Glomerular endothelial cell (primary cell): ENCODE measurements at places on chromosomes 3 and 15.
A peak's percentile ranks its signal among the peaks of the same experiment; 100 is the strongest.

DNA sequence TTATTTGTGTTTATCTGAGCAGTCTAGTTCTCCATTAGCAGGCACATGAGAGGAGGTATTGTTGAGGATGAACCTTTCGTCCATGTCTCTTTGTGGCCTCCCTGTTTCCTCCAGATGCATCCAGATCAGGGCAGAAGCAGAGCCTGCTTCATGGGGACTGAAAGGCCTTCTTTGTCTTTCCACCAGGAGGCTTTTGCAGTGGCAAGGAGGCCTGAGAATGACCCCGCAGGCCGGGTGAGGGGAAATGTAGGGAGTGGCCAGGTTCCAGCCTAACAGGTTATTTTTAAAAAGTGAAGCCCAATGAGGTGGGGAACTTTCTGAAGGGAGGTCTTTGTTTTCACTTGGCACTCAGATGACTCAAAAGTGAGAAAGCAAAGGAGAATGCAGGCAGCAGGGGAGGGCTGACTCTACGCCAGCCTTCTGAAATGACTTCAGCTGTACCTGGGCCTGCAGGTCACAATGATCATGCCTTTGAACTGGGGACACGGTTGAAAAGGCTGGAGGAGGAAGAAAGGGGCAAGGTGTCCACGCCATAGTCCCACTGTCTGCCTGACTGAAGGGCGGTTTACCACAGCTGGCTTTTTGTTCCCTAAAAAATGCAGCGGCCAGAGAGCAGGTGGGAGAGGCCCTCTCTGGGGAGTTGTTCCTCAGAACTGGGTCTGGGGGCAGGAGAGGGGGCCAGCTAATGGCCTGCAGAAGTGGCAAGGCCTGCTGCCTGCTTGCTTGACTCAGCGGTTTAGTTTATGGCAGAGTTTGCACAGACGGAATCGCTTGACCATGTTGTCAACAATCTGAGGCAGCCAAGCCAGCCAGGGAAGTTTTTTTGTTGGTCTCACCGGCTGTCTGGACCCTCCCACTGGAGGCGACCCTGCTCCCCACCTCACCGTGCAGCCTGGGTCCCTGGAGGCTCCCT is 28.7 kb downstream of the CMTM7 start:
- DNase-seq, result no peak

DNA sequence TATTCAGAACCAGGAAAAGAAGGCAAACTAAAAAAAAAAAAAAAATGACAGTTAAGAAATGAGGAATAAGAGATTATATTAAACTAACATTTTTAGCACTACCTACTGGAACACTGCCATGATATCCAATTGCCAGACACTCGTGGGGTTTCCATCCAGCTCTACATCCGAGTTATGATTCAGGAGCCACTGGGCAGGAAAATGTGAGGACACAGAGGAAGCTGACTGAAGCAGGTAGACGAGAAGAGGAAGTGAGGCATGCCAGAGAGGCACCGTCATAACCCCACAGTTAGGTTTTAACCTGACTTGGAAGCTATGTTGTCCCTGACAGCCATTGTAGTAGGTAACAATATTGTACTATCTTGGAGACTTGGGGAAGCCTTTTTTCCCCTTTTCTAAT is 495.0 kb downstream of the NLGN1 start:
- peak; percentile 31 for DNase-seq

GRCh38 chr3:66276705-66277274 is 56.0 kb downstream of the SLC25A26 start:
- peak; percentile 78 for DNase-seq

DNA sequence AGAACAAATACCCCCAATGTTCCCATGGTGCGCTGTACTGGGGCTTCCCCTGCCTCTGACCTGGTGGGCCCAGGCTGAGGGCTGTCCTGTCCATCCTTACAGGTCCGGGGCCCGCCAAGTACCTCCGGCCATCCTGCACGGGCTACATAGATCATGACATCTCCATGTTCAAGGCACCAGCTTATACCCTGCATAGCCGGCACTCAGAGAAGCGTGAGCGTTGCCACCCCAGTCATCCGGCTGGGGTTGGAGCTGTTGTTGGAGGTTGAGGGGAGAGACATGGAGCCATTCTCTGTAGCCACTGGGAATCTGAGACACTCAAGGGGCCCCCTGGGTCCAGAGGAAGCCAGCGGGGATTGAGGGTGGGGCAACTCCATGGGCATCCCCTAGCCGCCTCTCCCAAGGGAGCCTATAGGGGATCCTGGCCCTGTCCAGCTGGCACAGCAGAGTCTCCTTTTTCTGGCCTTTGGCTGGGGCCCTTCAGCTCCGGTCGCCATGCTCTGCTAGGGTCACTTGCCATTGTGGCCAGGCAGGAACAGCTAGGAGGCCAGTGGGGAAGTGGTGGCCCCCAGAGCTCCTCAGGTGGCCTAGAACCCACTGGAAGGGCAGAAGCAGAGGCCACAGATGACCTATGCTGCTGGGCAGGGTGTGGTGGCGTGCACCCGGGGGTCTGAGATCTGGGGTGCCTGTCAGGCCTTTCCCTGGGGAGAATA is 12.5 kb upstream of the CSPG4 start:
- DNase-seq, result no peak

GRCh38 chr15:63473999-63474809 is 30.2 kb upstream of the USP3 start:
- DNase-seq, result no peak

GRCh38 chr3:179309225-179310078 is 13.4 kb upstream of the ZNF639 start:
- no peak for DNase-seq

DNA sequence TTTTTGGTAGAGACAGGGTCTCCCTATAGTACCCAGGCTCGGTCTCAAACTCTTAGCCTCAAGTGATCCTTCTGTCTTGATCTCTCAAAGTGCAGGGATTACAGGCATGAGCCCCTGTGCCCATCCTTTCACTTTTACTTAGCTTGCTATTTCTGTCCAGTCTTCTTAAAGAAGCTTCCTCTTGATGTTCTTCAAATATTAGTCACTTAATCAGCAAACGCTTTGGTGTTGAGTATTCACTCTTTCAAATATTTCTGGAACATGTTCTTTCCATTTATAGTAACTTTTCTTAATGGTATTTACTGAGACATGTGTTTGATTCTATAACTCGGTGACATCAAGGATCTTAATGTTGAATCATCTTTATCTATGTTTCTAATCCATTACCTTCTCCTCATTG is 122.1 kb downstream of the CNTN6 start:
- DNase-seq, result no peak

DNA sequence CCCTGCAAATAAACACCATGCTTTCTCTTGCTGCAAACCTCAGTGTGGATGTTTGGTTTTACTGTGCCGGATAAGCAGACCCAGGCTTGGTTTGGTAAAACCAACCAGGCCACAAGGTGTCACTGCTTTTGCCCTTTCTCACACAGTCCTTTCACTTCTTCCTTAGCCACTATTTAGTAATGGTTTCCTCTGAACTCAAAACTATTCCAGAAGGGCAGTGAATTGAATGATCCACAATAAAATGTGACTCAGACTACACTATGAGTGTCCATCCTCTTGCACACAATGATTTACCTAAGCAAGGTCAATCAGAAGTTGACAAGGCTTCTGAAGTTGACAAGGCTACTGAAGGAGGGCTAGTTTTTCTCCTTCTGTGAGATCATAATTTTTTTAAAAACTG is 552.4 kb upstream of the CCDC54 start:
- no peak for DNase-seq

DNA sequence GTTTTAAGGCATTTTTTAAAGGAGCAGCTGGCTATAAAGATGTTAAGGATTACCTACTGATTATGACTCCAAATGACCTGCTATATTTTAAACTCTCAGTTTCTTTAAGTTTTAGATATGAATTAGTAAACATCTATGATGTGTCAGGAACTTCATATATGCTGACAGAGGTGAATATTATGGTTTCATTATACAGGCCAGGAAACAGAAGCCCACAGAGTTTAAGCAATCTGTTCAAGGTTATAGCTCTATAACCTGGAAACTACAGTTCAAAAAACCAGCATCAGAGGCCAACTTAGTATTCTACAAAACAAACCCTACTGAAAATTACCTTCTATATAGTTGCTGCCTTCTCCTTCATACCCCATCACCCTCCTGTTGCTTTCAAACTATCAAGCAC is 17.4 kb downstream of the PLSCR4 start:
- DNase-seq, result no peak

GRCh38 chr3:100268156-100268555 is 7.4 kb downstream of the TBC1D23 start:
- no peak for DNase-seq

- DNase-seq, result no peak
Observed at GRCh38 chr3:45922039-45922326, 21.3 kb upstream of the CXCR6 start.

GRCh38 chr3:111735912-111736311 is 123.2 kb upstream of the PHLDB2 start:
- no peak for DNase-seq

DNA sequence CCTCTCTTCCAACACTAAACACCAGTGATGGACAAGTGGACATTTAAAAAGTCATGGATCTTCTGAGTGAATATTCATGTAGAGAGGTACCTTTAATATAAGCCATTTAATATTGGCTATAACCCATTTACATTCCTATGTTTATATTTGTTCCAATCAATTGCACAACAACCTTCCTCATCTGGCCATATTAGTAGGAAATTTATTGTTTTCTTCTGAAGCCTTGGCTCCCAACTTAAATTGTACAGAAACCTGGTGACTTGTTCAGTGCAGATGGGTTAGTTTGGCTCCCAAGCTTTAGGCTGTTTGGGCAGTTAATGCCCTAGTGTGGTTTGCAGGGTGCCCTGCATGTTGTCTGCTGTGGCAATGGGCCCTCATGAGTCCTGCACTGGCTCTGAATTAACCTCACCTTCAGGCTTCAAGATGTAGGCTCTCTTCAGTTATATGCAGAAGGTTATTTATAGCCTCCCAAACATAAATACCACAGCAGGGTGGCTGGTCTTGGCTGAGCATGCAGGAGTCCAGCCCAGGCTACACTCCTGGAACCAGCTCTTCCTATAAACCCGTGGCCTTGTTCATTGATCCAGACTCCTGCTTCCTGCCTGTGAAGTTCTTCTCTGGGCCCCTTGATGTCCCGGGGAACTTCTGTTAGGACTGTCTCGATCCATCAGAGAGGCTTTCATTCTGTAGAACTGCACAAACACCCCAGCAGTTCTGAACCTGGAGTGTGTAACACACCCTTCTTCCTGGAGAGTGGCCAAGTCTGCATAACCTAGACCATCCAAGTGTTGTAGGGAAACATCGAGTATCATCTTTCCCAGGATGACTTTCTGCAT is 57.0 kb downstream of the DUT start:
- DNase-seq, result no peak

- DNase-seq, result no peak
Observed at GRCh38 chr3:35183927-35184675, 455.2 kb upstream of the ARPP21 start.

- no peak for DNase-seq
Observed at GRCh38 chr15:70199124-70199482, 101.4 kb upstream of the TLE3 start.

DNA sequence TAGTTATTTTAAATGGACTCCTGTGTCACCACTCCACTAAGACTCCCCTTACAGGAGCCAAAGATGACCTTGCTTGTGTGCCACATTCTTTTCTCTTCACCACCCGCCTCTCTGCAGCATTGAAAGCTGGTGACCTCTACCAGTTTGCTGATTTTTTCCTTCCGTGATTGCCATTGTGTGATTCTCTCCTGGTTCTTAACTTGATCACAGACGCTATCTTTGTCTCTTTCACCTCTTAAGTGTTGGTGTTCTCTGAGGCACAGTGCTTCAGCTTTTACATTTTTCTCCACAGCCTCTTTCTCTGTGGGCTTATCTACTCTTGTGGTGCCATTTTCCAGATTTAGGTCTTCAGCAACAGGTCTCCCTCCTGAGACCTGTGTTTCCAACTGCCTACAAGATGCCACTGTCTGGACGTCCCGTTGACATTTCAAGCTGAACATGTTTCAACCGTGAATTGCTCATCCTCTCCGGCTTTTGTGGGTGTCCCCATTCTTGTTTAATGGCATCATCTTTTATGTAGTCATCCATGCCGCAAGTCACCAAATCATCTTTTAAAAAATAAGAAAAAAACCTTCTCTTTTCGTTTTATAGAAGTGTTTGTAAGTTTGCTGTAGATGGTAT is 26.5 kb downstream of the IQGAP1 start:
- no peak for DNase-seq

DNA sequence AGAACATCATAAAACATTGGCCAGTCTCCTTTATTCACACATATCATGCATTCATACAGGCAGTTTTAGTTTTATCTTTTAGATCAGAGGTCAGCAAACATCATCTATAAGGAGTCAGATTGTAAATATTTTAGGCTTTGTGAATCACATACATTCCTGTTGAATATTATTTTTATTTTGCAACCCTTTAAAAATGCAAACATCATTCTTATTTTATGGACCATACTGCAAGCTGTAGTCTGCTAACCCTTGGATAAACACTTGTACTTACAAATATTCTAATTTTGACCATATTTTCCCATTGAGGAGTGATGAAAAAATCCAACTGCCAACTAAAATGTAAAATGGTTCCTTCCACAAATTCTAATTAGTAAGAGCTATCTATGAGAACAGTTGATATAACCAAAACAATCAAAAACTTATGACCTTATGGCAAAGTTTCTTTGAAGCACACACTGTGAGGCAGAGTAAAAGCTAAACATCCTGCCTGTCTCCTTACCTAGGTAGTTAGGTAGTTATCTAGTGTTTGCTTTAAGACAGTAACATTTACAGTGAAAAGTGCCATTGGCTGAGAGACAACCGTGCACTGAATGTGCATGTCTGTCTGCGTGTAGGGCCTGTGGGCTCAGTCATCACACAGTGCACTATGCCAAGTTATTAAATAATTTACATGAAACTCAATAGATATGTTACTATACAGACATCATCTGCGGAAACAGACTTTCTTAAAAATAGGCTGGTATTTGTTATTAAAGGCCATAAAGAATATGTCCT is 57.7 kb downstream of the PIK3R4 start:
- DNase-seq, result no peak

- no peak for DNase-seq
Observed at GRCh38 chr3:174168026-174168425, 691.1 kb upstream of the NAALADL2 start.

- no peak for DNase-seq
Observed at GRCh38 chr3:172074586-172074985, 35.2 kb downstream of the FNDC3B start.

DNA sequence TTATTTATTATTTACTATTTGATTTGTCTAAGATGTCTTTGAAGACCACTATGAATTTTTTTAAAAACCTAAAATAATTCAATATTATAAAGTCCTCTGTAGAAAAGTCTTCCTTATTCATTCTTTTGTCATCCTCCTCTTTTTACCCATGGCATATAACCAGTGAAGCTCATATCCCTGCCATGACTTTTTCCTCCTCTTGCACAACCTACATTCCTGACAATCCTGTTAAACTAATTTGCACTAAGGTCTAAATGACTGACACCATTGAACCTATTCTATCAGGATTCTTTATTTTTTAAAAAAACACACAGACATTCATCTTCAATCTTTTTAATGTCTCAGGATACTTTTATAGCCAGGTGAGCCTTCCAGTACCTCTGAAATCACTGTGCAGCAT is 159.9 kb upstream of the SLC2A2 start:
- no peak for DNase-seq

GRCh38 chr3:56835650-56836227 is 34.0 kb upstream of the ARHGEF3 start:
- DNase-seq, result no peak
